ENCODE measurements at places on chromosomes 16 and 17.

- no peak for DNase-seq
Observed at GRCh38 chr17:7972131-7972785, 30.2 kb upstream of the GUCY2D start.

DNA sequence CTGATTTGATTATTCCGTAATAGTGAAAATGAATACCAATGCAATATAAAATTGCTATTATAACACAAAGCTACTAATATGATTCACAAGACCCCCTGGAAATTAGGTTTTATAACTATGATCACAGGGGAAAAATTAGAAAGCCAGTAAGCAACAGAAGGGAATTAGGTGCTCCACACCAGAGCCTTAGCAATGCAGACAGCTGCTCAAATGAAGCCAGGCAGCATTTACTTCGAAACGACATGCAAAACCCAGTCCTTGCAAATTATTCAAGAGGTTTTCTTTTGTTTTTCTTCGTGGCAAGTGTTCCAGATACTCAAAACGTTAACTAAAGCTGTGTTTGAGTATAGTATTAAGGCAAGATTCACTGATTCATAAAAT, 47.9 kb downstream of the TOX3 start:
- DNase-seq, result no peak

DNA sequence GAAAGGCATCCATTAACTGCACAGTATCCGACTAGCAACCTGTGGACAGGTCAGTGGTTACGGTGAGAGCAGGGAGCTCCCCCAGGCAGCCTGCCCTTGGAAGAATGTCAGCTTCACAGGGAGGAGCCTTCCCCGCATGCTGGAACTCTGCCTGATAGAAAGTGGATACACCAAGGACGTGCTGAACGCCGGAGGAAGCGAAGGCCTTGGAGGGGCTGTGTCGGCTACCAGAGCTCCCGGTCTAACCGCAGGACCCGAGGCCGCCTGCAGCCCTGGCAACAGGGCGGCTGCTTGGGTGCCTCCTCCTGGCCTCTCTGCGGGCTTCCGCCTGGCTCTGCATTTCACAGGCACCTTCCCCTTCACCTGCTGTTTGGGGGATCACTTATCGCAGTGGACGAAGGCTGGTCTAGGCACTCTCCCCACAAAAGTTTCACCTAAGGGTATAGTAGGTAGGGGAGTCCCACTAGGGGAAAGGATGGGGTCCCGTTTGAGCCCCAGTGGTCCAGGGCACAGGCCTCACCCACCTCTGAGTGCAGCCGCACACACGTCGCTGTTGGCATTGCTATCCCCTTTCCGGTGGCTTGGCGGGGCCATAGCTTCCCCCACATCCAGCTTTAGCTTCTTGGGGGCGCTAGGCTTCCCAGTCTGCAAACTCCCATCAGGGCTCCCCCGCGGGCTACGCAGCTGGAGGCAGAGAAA, 29.8 kb downstream of the PELP1 start:
- no peak for DNase-seq

DNA sequence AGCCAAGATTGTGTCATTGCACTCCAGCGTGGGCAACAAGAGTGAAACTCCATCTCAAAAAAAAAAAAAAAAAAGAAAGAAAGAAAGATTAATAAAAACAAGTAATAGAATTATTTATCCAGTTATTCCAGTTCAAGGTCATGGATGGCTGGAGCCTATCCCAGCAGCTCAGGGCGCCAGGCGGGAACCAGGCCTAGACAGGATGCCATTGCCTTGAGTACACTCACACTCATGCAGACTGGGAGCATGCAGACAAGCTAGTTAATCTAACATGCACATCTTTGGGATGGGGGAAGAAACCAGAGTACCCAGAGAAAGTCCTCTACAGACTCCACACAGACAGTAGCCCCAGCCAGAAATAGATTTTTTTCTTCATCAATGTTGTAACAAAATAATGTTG, 17.9 kb downstream of the PDP2 start:
- DNase-seq, result no peak

DNA sequence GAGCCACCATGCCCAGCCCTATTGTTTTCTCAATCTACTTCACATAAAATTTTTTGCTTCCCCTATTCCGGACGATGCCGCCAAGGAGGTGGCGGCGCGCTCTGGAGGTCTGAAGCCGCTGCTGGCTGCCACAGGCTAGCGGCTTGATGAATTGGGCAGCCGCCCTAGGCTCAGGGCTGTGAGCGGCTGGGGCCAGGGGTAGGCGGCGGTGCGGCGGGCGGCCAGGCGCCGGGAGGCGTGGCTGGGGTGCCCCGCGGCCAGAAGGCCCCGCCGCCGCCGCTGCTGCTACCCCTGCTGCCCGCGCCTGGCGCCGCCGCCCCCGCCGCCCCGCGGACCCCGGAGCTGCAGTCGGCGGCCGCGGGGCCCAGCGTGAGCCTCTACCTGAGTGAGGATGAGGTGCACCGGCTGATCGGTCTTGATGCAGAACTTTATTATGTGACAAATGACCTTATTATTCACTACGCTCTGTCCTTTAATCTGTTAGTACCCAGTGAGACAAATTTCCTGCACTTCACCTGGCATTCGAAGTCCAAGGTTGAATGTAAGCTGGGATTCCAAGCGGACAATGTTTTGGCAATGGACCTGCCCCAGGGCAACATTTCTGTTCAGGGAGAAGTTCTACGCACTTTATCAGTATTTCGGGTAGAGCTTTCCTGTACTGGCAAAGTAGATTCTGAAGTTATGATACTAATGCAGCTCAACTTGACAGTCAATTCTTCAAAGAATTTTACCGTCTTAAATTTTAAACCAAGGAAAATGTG, 41.7 kb downstream of the ANKFY1 start:
- DNase-seq, result no peak

DNA sequence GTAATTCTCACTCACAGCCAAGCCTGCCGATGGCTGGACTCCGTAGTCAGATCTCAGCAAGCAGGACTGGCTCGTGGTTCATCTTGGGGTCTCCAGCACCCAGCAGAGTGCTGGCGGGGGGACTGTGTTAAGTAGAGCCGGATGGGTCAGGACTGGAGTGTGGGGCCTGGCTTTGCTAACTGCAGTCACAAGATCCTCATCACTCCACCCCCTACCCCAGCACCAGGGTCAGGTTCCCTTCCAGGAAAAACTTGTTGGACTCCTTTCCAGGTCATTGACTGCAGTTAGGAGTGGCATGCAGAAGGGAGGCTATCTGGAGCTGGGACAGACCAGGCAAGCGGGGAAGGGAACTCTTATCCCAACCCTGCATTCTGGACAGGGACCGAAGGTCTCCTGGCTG, 6.0 kb downstream of the CIITA start:
- DNase-seq, result no peak

DNA sequence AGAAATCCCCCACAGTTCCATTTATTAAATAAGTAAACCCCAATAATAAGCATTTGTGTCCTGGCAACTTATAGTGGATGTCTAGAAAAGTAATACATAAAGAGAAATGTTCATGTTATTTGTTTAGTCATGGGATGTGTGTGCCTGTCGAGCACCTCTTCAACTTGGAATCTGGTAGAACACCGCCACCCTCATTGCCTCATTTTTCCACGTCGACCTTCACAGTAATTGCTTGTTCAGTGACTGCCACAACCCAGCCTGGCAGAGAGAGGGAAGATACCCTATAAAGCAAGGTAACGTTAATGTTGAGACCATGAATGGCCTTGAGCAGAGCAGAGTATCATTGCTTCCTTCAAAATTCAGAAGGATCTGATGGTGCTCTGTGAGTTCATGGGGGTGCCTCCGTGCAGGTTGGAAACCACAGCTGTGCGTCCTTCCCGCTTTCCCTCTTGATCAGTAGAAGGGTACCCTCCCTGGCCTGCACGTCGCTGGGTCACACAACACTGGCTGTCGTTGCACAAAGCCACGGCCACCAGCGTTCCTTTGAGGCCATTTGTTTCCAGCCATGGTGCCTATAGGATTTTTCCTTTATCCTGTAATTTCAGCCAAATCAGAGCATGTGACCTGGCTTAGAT, 3.7 kb upstream of the DNASE1 start:
- DNase-seq, result no peak

GRCh38 chr17:66423056-66423955, 120.9 kb downstream of the PRKCA start:
- no peak for DNase-seq

DNA sequence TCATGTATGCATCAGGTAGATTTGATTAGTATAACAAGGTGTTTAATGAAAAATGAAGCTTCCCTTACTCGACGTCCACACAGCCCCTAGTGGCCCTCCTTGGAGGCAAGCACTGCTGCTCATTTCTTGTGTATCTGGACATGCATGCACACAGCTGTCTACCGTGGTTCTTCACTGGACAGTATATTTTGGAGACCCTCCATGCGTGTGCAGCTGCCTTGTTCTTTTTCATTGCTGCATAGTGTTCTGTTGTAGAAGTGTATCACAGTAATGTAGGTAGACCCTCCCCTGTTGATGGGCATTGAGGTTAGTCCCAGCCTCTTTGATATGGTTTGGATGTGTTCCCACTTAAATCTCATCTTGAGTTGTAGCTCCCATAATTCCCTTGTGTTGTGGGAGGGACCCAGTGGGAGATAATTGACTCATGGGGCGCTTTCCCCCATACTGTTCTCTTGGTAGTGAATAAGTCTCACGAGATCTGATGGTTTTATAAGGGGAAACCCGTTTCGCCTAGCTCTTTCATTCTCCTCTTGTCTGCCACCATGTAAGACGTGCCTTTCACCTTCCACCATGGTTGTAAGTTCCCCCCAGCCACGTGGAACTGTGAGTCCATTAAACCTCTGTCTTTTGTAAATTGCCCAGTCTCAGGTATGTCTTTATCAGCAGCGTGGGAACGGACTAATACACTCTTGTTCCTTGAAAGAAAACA, 6.3 kb downstream of the CMIP start:
- no peak for DNase-seq

GRCh38 chr17:18025241-18025944, 13.6 kb downstream of the ATPAF2 start:
- no peak for DNase-seq

- DNase-seq, result no peak
Observed at GRCh38 chr16:53142823-53143568, 88.2 kb downstream of the CHD9 start.

DNA sequence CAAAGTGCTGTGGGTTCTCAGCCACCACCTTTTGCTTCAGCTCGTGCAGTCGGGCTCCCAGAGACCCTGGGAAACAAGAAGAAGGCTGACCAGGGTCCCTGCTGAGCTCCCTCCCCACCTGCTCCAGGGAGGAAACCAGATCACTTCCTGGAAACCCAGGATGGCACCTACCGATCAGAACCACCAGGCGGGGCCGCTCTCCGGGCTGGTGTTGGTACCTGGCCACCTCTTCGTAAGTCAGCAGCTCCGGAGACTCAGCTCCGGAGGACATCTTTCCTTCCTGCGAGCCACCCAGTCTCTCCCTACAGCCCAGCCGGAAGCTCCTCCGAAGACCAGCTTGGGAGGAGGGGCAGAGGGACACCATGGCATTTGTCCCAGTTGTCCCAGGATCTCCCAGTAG, 18.9 kb downstream of the MPP3 start:
- no peak for DNase-seq

DNA sequence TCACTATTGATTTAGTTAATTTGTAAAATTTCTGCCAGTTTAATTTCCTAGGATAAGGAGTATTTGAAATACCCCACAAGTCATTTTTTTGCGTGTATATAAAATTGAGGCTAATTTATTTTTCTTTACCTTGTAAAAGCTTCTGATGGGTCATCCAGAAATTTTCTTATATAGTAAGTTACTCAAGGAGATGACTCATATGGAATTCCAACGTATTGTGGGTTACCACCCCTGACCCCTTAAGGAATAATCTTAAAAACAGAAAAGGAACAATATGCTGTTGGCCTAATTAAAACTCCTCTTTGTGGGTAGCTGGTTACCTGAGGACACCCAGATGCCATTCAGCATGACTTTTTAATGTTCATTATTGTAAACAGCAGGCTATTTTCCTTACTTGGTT, 13.6 kb downstream of the HEATR6 start:
- DNase-seq, result no peak

GRCh38 chr16:26382586-26382985, 684.1 kb upstream of the C16orf82 start:
- DNase-seq, result no peak

- DNase-seq, result no peak
Observed at GRCh38 chr17:1488826-1489270, 3.6 kb downstream of the MYO1C start.

- DNase-seq, result no peak
Observed at GRCh38 chr16:31080756-31081419, 6.7 kb downstream of the ZNF646 start.

DNA sequence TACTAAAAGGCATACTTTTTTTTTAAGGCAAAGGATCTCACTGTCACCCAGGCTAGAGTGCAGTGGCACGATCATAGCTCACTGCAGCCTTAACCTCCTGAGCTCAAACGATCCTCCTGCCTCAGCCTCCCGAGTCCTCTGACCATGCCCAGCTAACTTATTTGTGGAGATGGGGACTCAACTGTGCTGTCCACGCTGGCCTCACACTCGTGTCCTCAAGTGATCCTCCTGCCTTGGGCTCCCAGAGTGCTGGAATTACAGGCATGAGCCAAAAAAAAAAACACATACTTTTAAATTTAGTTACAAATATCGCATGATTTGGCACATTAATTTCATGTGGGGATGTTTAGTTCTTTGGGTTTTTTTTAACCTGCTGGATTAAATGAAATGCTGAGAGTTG, 207.7 kb upstream of the CHMP6 start:
- DNase-seq, result no peak

GRCh38 chr17:15957206-15957605, 12.3 kb downstream of the ADORA2B start:
- DNase-seq, result no peak

- DNase-seq, result no peak
Observed at GRCh38 chr16:48540222-48540900, 69.6 kb downstream of the N4BP1 start.

DNA sequence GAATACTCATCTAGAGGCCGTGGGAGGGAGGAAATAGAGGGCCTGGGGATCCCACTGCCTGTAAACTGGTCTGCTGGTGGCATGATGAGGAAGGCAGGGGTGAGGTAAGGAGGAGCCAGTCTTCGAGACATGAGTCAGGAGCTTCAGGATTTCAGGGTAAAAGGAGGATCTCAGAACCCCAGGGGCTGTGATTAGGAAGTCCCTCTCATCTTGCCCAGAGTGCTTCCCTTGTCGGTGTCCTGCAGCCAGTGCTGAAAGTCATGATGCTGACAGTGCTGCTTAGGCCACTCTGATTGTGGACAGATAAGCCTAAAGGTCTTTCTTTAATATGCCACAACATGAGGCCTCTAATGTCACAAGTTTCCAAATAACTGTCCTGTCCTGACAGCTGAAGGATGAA, 29.6 kb downstream of the COG4 start:
- DNase-seq, result no peak

GRCh38 chr16:30546115-30546514, 11.5 kb upstream of the ZNF747 start:
- no peak for DNase-seq

- DNase-seq, result no peak
Observed at GRCh38 chr16:78438219-78438618, 338.8 kb downstream of the WWOX start.

All from NCI-H1417 treated with DMSO at 0.1 percent for 48 hours (cell line).